Activated T-cell treated with anti-CD3 and anti-CD28 coated beads, Interleukin-2, amount 50 U/mL, for 72 hours (primary cell): ENCODE measurements at places on chromosomes 4 and X. TPM values are rescaled to one million over a fixed set of nuclear protein-coding genes. Genes with fewer than 3 reads are reported as not detected.

GPR119 gene
- not detected for total RNA-seq

MAGEA8 gene
- not detected for total RNA-seq

- no peaks in the 10 kb centered on the region for H3K36me3 ChIP-seq
- no peaks in the 10 kb centered on the region for H3K4me1 ChIP-seq
- H3K4me3 ChIP-seq: no peak overlapping the region
- H3K27me3 ChIP-seq: no peaks in the 10 kb centered on the region
- no peak for DNase-seq
Observed at GRCh38 chr4:175560604-175561003, 251.5 kb downstream of the GPM6A start.

GRCh38 chr4:24094726-24095125 is 204.9 kb upstream of the PPARGC1A start:
- DNase-seq: no peak
- no peak overlapping the region for H3K4me3 ChIP-seq
- no peaks in the 10 kb centered on the region for H3K27me3 ChIP-seq

SPANXA2 gene
- total RNA-seq: not detected

DNA sequence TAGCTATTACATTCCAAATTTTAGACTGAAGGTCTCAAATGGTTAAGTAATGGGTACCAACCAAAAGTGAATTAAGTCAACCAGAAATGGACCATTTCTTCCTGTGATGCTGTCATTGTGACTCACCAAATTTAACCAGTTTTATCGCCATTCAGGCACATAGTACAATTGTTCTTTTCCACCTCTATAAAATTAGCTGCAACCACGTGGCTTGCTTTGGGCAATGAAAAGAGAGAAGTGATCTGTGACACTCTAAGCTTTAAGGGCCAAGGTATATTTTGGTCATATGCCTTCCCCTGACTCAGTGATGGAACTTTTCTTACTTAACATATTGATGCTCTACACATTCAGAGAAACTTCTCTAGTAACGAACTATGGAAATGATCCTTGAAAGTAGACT is 20.3 kb upstream of the PHF8 start:
- no peaks in the 10 kb centered on the region for H3K4me1 ChIP-seq
- no peaks in the 10 kb centered on the region for H3K36me3 ChIP-seq
- H3K27ac ChIP-seq: no peak overlapping the region
- peaks cover 13% of the 10 kb centered on the region for H3K27me3 ChIP-seq
- no peak for DNase-seq

IBSP gene
- not detected for total RNA-seq

UBQLN2 gene
- total RNA-seq: 38.5 TPM

- DNase-seq: no peak
- peak overlapping the region; percentile 96 for H3K27ac ChIP-seq
- peaks cover 2% of the 10 kb centered on the region for H3K36me3 ChIP-seq
- H3K4me3 ChIP-seq: peak overlapping the region; percentile 80
- no peaks in the 10 kb centered on the region for H3K27me3 ChIP-seq
- H3K4me1 ChIP-seq: peaks cover 42% of the 10 kb centered on the region
Observed at GRCh38 chr4:110058677-110059076, 139.7 kb downstream of the ELOVL6 start.

GRCh38 chrX:109624641-109625616 is at the start of gene KCNE5:
Gene KCNE5 (minus strand): TSS chrX:109625172. CDS start chrX:109625020, 152 bp downstream.
- H3K4me3 ChIP-seq: no peak within 1 kb of the TSS
- peaks cover 16% of the 10 kb centered on the region for H3K27me3 ChIP-seq
- H3K27ac ChIP-seq: no peak within 1 kb of the TSS
- H3K36me3 ChIP-seq: peaks cover 3% of the 10 kb centered on the region

BRS3 gene
- total RNA-seq: not detected

GRCh38 chr4:87950936-87951511 is 24.5 kb upstream of the SPP1 start:
- H3K27me3 ChIP-seq: peaks cover 17% of the 10 kb centered on the region
- H3K4me1 ChIP-seq: no peaks in the 10 kb centered on the region
- no peak for DNase-seq
- H3K27ac ChIP-seq: no peak overlapping the region

DNA sequence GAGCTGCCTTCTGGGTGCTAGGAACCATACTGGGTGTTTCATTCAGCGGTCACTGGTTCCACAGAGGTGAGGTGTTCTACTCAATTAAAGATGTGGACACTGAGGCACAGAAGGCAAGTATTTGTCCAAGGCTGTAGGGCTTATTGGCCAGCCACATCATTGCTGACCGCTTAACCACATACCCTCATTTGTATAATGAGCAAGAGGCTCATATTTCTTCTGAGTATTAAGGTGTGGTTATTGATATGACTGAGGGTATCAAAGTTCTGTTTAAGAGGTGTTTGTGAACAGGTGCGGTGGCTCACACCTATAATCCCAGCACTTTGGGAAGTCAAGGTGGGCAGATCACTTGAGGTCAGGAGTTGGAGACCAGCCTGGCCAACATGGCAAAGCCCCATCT is 14.3 kb downstream of the RNF4 start:
- peak overlapping the region; percentile 95 for H3K27ac ChIP-seq
- peaks cover under 1% of the 10 kb centered on the region for H3K36me3 ChIP-seq
- H3K4me3 ChIP-seq: peak overlapping the region; percentile 11
- H3K4me1 ChIP-seq: peaks cover 95% of the 10 kb centered on the region
- DNase-seq: no peak
- no peaks in the 10 kb centered on the region for H3K27me3 ChIP-seq

GRCh38 chr4:56698329-56698728 is 17.2 kb upstream of the HOPX start:
- no peaks in the 10 kb centered on the region for H3K4me1 ChIP-seq
- peaks cover 19% of the 10 kb centered on the region for H3K27me3 ChIP-seq
- H3K27ac ChIP-seq: no peak overlapping the region
- DNase-seq: no peak
- H3K4me3 ChIP-seq: no peak overlapping the region
- no peaks in the 10 kb centered on the region for H3K36me3 ChIP-seq

DNA sequence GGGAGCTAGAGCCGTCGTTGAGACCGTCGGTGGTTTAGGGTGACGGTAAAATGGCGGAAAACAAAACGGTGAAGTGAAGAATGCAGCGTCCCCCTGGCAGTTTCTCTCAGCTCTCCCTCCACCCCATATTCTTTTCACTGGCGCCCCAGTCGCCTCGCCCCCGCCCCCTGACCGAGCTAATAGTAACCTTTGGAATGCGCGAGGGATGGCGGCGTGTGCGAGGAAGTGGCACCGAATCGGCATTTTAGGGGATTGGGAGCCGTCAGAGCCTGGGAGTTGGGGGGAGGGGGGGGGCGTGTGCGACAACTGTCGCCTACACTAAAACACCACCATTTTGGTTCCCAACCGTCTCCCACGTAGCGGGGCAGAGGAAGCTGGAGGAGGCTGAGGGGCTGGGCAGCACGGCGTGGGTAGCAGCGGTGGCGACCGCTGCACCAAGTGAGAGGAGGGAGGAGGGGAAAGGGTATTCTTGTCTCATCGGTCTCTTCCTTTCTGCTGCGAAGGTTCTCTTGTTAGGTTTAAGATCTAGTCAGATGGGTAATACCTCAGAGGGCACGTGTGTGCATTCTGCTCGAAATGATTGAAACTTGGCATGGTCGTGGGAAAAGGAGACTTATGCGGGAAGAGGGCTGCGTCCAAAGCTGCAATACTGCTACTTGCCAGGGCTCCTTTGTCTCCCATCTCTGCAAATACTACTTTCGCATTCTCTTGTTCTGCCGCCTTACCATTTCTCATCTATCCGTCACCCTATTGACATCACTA is 840 bp downstream of the ZNF711 start:
- H3K27me3 ChIP-seq: peaks cover 24% of the 10 kb centered on the region
- H3K4me3 ChIP-seq: peak overlapping the region; percentile 87
- peak overlapping the region; percentile 54 for H3K27ac ChIP-seq
- peaks cover 7% of the 10 kb centered on the region for H3K4me1 ChIP-seq

DNA sequence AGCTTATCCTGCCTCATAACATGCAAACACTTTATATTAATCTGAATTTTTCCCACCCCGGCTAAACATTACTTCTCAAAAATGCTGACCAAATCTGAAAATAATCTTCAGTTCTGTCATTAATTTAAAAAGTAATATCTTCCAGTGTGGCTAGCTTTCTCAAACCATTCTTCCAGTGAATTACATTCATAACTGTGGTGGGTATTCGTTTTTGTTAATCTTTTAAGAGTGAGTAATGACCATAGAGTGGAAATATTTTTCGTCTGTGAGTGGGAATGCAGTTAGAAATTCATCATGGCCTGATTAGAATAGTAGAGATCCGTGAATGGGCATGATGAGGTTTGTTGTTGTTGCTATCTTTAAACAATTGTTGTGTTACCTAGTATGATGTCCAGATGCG is 138.6 kb upstream of the SFRP2 start:
- no peak overlapping the region for H3K4me3 ChIP-seq
- H3K4me1 ChIP-seq: no peaks in the 10 kb centered on the region
- no peaks in the 10 kb centered on the region for H3K36me3 ChIP-seq
- no peak for DNase-seq
- peaks cover 40% of the 10 kb centered on the region for H3K27me3 ChIP-seq

POU4F2 gene
- total RNA-seq: not detected

FAT1 gene
- 0.07 TPM for total RNA-seq

- no peaks in the 10 kb centered on the region for H3K36me3 ChIP-seq
- H3K4me1 ChIP-seq: no peaks in the 10 kb centered on the region
Observed at GRCh38 chr4:5572114-5572513, 136.2 kb downstream of the EVC2 start.

- peaks cover 28% of the 10 kb centered on the region for H3K4me1 ChIP-seq
- H3K27ac ChIP-seq: peak overlapping the region; percentile 21
- H3K27me3 ChIP-seq: no peaks in the 10 kb centered on the region
- peak overlapping the region; percentile 72 for H3K4me3 ChIP-seq
- no peak for DNase-seq
- H3K36me3 ChIP-seq: no peaks in the 10 kb centered on the region
Observed at GRCh38 chr4:148359769-148360168, 82.4 kb downstream of the NR3C2 start.

DNA sequence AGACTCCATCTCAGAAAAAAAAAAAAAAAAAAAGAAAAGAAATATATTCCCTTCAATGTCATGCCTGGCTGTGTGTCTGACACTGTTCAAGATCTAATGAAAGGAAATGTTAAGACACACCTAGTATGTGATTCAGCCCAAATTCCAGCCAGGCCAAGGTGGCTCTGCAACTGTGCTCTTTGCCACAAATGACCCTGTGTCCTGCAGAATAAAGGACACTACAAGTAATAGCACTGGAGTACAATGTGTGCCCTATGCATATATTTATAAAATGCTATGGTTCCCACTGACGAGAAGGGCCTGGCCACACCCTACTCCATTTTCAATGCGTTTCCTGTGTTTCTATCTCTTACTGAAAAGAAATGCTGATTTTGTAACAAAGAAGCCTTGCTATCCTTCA is 98.0 kb upstream of the SORBS2 start:
- DNase-seq: no peak
- H3K27me3 ChIP-seq: no peaks in the 10 kb centered on the region
- H3K4me3 ChIP-seq: no peak overlapping the region
- no peaks in the 10 kb centered on the region for H3K36me3 ChIP-seq
- no peak overlapping the region for H3K27ac ChIP-seq

MFSD8 gene
- 21.2 TPM for total RNA-seq

GRCh38 chr4:110518889-110519490 is 43.0 kb downstream of the ENPEP start:
- DNase-seq: peak; percentile 21
- H3K27ac ChIP-seq: no peak overlapping the region
- no peak overlapping the region for H3K4me3 ChIP-seq

GRCh38 chrX:113675278-113675677 is 834.6 kb upstream of the AMOT start:
- no peaks in the 10 kb centered on the region for H3K36me3 ChIP-seq
- H3K4me3 ChIP-seq: no peak overlapping the region
- H3K27me3 ChIP-seq: peaks cover 16% of the 10 kb centered on the region

DGKK gene
- not detected for total RNA-seq

DNA sequence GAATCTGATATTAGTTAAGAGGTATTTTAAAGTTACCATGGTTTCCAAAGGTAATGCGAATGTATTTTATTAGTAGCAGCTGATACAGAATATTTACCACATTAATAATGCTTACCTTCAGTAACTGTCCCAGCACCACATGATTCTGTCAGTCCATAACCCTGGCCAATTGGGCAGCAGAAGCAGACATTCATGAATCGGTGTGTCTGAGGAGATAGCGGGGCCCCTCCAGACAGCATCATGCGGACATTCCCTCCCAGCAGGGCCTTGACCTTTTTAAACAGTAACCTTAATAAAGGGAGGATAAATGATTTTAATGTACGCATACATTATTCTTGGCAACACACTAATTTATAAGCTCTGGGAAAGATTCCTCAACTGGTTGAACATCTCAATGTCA is 43.0 kb upstream of the KCNE5 start:
- peaks cover 7% of the 10 kb centered on the region for H3K27me3 ChIP-seq
- H3K4me3 ChIP-seq: no peak overlapping the region
- DNase-seq: no peak
- peaks cover 21% of the 10 kb centered on the region for H3K36me3 ChIP-seq

- H3K36me3 ChIP-seq: peaks cover 4% of the 10 kb centered on the region
- H3K27me3 ChIP-seq: peaks cover 18% of the 10 kb centered on the region
- H3K4me1 ChIP-seq: no peaks in the 10 kb centered on the region
- DNase-seq: no peak
- H3K4me3 ChIP-seq: no peak overlapping the region
Observed at GRCh38 chrX:9122519-9123245, 88.8 kb upstream of the FAM9B start.

- H3K4me3 ChIP-seq: no peak overlapping the region
- H3K36me3 ChIP-seq: no peaks in the 10 kb centered on the region
- no peaks in the 10 kb centered on the region for H3K27me3 ChIP-seq
Observed at GRCh38 chr4:183830438-183830985, 74.6 kb upstream of the STOX2 start.

- H3K4me1 ChIP-seq: no peaks in the 10 kb centered on the region
- H3K27ac ChIP-seq: no peak overlapping the region
- DNase-seq: no peak
- H3K4me3 ChIP-seq: no peak overlapping the region
- H3K27me3 ChIP-seq: peaks cover 15% of the 10 kb centered on the region
Observed at GRCh38 chr4:47674144-47674543, 163.7 kb downstream of the CORIN start.

- DNase-seq: no peak
- H3K36me3 ChIP-seq: no peaks in the 10 kb centered on the region
- no peak overlapping the region for H3K27ac ChIP-seq
- no peaks in the 10 kb centered on the region for H3K4me1 ChIP-seq
Observed at GRCh38 chr4:76504613-76505465, 69.8 kb downstream of the SHROOM3 start.

DNA sequence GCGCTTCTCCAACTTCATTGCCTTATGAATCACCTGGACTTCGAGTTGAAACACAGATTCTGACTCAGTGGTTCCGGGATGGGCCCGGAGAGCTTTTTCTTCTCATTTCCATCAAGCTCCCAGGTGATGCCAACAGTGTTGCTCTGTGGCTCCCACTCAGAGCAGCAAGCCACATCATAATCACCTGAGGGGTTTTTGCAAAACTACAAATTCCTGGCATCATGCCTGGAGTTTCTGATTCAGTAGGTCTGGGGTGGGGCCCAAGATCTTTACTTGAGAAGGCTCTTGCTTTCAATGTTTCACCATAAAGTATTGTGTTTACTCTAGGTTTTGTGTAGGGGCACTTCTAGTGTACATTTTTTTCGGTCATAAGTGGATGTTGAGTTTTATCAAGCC is 7.0 kb downstream of the MTM1 start:
- peaks cover 78% of the 10 kb centered on the region for H3K4me1 ChIP-seq
- H3K36me3 ChIP-seq: peaks cover 3% of the 10 kb centered on the region
- H3K4me3 ChIP-seq: peak overlapping the region; percentile 92
- no peaks in the 10 kb centered on the region for H3K27me3 ChIP-seq
